Activated CD4-positive, alpha-beta T cell treated with anti-CD3 and anti-CD28 coated beads for 24 hours (primary cell): ENCODE measurements at places on chromosomes 7 and 10.

GRCh38 chr10:94097656-94098055 is 103.9 kb downstream of the PLCE1 start:
- no peak for DNase-seq

DNA sequence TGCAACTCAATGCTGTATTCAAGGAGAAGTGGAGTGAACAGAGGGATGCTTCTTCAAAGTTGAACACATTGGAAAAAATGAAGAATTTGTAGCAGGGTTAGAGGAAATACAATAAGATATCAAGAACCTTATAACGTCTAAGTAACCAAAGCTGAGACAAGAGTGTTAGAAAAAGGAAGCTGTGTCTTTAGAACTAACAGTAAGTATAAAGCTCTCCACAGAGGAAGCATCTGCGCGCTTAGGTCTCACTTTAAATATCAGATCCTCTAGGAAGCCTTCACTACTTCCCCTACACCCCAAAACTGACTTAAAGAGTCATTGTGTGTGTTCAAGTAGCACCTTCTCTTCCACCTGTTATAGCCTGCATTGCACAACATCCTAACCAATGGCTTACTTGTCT is 43.0 kb downstream of the CH25H start:
- DNase-seq: no peak

DNA sequence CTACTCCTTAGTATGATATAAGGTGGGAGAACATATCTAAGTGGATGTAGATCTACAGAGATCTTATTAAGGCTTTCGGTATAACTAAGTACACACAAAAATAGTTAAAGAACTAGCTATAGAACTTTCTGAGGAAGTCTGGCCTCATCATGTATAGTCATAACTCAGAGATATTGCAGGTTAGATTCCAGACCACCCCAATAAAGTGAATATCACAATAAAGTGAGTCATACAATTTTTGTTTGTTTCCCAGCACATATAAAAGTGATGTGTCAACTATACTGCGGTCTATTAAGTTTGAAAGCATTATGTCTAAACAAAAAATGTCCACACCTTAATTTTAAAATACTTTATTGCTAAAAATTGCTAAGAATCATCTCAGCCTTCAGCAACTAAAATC is 24.7 kb upstream of the SEMA3A start:
- DNase-seq: no peak

DNA sequence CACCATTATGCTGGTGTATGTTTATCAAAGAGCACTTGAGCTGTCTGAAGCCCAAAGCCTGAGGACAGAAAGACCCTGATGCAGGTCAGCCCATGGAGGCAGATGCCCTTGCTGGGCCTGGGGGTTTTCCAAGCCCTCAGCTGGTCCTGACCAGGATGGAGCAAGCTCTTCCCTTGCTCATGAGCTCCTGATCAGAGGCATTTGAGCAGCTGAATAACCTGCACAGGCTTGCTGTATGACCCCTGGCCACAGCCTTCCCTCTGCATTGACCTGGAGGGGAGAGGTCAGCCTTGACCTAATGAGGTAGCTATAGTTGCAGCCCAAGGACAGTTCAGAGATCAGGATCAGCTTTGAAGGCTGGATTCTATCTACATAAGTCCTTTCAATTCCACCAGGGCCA is 13.0 kb downstream of the AQP1 start:
- DNase-seq: no peak

- DNase-seq: no peak
These were observed 228.5 kb upstream of the NEBL start for GRCh38 chr10:21125471-21126228.

DNA sequence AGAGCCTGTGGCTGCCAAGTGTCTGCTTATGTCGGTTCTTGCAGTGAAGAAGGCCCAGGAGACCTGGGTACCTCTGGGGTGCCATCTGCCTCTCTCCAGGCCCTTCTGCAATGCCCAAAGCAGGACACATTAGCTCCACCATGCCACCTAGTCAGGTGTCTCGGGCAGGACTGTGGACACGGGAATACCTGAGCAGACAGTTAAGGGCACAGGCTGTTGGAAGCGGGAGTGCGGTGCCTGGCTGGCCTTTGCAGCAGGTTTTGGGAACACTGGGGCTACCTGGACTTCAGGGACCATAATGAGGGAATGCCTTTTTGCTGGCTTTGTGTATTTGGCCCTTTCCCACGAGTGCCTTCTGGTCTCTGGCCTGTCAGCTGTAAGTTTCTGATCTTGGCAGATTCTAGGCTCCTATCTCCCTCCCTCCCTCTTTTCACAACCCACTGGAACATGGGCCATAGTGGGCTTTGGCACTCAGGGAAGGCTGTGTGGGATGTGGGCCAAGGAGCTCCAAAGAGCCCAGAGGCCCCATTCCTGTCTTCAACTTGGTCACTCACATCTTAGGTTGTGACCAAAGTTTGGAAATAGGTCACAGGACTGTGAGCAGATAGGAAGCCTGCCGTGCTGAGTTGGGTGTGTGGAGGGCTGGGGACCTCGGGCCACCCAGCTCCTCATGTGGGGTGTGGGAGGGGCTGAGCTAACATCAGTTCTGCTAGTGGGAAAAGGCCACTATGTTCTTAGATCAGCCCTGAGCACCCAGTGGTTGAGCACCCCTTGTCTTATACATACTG is 41.5 kb upstream of the CXCL12 start:
- DNase-seq: no peak

- no peak for DNase-seq
These were observed 140.7 kb downstream of the PAXIP1 start for GRCh38 chr7:154862153-154862791.

DNA sequence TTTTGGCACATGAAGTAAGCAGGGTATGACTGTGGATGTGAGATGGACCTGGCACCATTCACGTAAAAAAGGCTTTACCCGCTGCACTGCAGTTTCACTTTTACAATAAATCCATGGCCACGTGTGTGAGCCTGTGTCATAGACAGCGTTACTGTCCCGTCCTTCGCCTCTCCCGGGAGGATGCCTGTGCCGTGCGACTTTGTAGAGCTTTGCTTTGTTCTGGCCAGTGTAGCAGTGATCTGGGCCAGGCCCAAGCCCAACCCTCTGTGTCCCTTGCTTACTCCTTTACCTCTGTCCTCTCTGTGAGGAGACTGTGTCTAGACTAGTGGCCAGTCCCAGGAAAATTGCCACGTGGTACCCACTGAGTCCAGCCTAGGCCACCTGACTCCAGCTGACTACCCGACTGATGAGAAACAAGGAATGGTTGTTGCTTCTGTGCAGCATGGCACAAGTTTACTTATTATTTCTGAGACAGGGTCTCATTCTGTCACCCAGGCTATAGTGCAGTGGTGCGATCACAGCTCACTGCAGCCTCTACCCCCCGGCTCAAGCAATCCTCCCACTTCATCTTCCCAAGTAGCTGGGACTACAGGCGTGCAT is 48.1 kb downstream of the JAKMIP3 start:
- DNase-seq: no peak

- no peak for DNase-seq
These were observed 35.9 kb upstream of the FZD9 start for GRCh38 chr7:73397521-73398281.

GRCh38 chr10:15754937-15755336 is 35.2 kb upstream of the ITGA8 start:
- no peak for DNase-seq

DNA sequence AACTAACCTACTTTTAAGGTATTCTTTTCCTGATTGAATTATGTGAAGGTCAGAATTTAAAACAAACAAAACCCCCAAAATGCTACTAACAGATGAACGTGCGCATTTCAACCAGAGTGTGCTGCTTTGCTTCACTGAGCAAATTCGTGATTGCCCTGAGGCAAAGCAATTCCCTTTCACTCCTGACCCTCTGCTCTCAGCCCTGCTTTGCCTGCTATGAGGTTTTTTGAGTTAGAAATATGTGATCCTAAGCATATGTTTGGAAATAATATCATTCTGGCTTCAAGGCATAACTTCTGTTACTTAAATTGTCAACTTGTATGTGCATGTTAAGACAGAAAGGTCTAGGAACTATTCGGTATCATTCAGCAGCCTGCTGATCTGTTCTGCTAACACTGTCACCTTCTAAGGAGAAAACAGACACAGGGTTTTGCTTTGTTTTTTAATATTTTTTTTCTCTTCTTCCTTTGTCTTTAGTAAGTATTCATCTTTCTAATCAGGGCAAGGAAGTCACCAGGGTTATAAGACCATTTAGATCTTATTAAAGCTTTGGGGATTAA is 124.2 kb downstream of the GNAT3 start:
- no peak for DNase-seq

DNA sequence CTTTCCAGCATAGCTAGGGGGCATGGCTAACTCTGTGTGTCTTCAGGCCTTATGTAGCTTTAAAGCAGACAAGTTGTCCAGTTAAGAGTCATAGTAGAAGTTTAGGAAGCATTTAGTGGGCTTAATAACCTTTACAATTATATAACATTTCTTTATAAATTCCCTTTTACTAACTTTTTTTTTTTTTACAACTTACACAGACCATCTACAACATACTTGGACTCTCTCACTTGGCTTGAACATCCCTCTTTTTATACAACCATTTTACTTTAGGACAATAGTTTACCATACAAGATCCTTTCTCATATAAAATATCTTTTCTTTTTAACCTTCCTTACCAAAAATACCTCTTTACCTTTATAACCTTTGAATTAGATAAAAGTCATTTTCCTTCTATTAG is 26.3 kb downstream of the SP4 start:
- DNase-seq: no peak

DNA sequence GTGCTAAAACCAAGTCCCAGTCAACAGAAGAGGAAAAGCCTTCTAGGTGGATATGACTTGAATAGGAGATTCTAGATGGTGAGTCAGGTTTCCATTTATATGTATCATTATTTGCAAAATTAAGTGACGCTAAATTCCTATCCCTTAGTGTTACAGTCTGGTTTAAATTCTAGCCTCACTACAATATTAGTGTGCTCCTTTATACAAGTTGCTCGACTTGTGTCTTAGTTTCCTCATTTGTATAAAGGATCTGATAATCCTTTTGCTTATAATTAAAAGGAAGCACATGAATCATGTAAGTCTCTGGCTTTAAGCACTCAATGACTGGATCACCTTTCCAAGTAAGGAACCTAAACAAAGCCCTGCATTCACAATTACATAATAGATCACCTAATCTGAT is 105.7 kb downstream of the SVOPL start:
- DNase-seq: no peak

GRCh38 chr10:5556576-5556975 is 31.8 kb downstream of the CALML3 start:
- no peak for DNase-seq

- DNase-seq: no peak
These were observed 563 bp upstream of the COA1 start for GRCh38 chr7:43729924-43730248.

GRCh38 chr10:119203006-119203405 is 4.4 kb upstream of the GRK5 start:
- DNase-seq: no peak

DNA sequence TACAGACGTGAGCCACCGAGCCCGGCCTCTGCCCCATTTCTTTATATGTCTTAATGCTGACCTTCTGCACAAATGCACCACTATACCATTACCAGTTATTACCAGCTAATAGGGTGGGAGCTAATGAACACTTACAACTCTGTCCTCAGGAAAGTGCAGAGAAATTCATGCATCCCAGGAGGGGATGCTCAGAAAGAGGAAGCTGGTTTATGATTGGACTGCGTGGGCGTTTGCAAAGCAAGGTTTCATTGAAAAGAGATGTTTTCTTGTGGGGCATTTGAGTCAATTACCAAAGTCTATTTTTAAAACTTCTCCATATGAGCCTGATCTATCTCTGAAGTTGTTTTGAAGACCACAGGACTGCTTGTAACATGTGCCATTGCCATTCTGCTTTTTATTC is 417.7 kb upstream of the CELF2 start:
- no peak for DNase-seq

DNA sequence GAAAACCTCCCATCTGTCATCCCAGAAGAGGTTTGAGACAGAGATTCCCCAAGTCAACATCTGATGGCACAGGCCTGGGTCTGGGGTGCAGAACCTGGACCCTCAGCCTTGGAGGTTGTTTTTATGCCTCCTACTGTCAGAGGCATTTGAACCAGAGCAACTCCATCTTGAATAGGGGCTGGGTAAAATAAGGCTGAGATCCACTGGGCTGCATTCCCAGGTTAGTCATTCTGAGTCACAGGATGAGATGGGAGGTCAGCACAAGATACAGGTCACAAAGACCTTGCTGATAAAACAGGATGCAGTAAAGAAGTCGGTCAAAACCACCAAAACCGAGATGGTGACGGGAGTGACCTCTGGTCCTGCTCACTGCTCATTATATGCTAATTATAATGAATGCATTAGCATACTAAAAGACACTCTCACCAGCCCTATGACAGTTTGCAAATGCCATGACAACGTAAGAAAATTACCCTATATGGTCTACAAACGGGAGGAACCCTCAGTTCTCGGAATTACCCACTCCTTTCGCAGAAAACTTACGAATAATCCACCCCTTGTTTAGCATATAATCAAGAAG is 92.0 kb downstream of the ITGA8 start:
- DNase-seq: no peak

DNA sequence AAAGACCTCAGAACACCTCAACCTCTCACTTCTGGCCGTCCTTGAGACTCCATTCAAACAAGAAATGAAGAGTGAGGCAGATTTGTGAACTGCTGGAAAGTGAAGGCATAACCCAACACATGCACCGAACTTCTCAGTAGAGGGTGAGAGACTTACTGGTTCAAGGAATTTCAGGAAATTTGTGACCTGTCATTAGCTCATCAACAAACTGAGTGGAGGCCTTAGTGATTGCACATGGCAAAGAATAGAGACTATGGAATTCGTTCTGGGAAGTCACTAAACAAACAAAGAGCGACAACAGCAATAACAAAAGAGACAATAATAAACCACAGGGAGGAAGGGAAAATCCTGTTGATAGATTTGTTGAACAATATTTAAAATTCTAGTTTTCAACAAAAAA is 125.0 kb upstream of the AKR1E2 start:
- DNase-seq: no peak

- no peak for DNase-seq
These were observed 209.4 kb downstream of the LRMDA start for GRCh38 chr10:75640803-75641202.

- no peak for DNase-seq
These were observed 310.4 kb upstream of the PHF14 start for GRCh38 chr7:10662982-10663884.

GRCh38 chr10:129715805-129716204 is 248.3 kb downstream of the EBF3 start:
- no peak for DNase-seq

DNA sequence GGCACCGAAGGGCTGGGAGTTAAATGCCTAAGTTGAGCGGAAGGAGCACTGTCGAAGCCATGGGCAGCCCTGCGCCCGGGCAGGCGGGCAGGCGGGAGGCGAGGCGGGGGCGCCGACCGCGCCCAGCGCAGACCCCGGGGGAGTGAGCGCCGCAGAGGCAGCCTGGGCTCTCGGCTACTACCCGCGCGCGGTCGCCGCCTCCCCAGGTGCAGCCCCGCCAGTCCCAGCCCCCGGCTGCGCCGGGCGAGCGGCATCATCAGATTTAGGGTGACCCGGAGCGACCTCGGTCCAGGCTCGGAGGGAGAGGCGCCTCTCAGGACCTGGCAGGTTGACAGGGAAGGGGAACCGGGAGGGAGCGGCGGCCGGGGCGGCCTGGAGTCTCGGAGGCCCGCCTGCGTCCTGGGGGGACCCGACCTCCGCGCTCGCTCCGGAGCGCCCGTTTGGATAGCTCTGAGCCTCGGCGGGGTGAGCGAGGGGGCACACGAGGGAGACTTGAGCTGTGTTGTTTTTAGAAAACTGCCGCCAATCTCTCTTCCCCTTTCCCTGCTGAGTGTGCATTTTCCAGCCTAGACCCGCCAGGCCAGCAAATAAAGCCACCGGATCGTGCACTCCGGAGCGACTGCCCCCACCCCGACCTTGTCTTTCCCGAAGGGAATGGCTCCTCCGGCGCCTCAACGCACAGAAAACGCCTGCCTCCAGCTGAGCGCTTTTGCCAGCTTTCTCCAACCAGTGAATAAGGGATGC is 2.3 kb upstream of the NRP1 start:
- no peak for DNase-seq
